ENCODE measurements at places on chromosomes 2 and 18.

DNA sequence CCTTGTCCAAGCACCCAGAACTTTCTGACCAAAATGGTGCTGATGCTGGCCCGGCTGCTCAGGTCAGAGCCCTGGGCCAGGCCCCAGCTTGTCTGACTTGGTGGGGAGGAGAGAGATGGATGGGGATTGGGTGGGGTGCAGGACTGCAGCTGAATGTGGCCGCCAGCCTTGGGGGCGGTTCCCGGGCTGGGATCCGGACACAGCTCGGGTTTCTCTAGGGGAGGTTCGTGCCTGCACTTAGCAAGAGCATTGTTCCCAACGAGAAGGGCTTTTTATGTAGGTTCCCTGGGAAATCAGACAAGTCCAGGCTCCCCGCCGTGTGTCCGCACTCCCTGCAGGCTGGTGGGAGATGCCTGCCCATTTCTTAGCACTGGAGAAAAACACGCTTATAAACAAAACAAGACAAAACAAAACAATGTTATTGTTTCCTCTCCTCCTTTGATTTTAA lies 50.5 kb upstream of the HS6ST1 start:
- DNase-seq: no peak

GRCh38 chr2:113818382-113818951 lies 62.0 kb upstream of the SLC35F5 start:
- DNase-seq: no peak

GRCh38 chr2:53903011-53903410 lies 43.2 kb upstream of the GPR75 start:
- no peak for DNase-seq

DNA sequence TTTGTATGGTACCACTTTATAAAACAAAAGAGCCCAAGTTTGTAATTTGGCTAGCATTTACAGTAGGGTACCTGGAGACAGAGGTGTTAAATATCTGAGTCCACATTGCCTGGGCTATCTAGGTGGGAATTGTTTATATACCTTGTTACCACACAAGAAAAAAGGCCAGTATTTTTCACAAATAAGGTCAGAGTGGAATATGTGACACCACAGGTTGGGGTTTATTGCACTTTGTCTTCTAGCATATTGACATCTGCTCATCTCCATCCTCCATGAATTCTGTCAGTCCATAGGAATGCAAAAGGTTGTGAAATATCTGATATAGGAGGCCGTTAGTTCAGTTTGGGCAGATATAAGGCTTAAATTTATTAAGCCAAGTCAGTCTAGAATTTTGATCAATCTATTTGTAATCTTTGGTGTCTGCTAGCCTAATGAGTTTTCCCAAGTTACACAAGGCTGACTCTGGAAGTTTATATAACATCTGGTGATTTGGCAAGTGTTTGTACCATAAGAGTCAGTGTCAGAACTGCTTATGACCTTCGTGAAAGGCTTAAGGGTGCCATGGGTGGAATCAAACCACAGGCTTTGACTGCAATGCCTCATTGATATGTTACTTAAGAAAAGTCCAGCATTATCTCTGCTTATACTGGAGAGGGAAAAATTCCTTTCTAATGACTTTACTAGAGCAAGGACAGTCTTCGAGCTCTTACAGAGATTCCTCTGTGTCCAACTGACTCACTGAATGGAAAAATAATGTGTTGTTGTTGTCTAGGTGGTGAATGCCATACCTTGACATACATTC lies 11.3 kb upstream of the DPP4 start:
- no peak for DNase-seq

DNA sequence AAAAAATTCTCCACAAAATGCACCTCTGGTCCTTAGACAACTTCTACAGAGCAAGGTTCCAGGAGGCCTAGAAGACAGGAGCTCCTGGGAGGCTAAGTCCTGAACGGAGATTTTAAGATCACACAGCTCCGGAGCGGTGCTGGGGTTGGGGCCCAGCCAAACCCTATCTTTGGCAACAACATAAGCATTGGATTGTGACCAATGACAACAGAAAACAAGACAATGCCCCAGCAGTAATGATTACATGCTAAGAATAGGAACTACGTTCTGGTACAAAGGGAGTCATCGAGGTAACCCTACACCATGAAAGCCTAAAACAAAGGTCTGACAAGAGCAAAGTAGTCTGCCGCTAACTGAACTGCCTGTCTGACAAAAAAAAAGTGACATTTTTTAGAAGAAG lies 171.2 kb downstream of the CMPK2 start:
- no peak for DNase-seq

DNA sequence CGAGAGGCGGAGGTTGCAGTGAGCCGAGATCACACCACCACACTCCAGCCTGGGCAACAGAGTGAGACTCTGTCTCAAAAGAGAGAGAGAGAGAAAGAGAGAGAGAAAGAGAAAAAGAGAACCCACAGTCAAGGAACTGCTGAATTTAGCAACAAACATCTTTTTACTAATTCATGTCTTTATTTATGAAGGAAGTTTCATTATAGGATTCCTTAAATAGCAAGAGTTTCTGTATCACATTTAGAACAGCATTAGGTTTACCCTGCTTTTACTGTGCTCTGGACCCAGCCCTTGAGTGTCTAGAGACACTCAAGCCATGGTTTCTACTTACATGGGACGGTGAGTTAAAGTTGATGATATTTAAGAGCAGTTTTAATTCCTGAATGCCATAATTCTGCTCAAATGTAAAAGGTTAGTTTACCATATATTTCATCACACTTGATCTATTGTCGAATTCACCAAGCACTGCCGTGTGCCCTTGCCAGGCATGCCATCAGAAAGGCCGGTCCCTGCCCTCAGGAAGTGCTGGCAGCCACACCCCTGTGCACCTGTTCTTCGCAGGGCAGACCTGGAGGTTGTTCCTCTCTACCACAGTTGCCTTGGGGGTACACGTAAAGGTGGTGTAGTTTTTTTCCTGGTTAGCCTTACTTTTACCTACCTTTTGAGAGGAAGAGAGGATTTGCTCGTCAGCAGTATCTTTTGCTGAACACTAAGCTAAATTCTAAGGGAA lies 153.3 kb downstream of the LDLRAD4 start:
- DNase-seq: no peak

- DNase-seq: no peak
Observed at GRCh38 chr2:68151037-68151436, 6.7 kb upstream of the PNO1 start.

GRCh38 chr2:131092458-131093005 lies 728 bp downstream of the FAM168B start:
- no peak for DNase-seq

- no peak for DNase-seq
Observed at GRCh38 chr2:201261471-201261870, 1.1 kb downstream of the CASP8 start.

GRCh38 chr2:45794134-45794617 lies 142.7 kb downstream of the PRKCE start:
- no peak for DNase-seq

Measured in NCI-H1930 (cell line).